ENCODE measurements at places on chromosomes 13 and 19.
A peak's percentile ranks its signal among the peaks of the same experiment; 100 is the strongest.

DNA sequence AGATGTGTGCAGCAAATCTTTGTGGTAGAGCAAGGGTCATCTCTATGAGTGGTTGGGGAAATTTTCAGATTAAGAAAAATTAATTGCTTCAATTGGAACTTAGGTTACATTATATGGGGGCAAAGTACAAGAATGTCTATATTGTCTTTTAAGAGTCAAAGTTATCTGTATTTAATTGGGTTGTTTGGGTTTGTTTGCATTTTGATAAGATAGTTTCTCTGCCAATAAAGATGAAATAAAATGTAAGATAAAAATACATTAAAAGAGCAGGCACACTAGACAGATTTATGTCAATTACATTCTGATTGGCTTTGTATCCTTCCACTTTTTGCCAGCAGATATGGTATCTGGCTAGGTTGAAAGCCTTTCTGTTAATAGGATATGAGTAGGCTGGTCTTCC, 317.2 kb downstream of the OXGR1 start:
- DNase-seq: no peak

GRCh38 chr13:66624302-66624701, 605.8 kb downstream of the PCDH9 start:
- DNase-seq: no peak

DNA sequence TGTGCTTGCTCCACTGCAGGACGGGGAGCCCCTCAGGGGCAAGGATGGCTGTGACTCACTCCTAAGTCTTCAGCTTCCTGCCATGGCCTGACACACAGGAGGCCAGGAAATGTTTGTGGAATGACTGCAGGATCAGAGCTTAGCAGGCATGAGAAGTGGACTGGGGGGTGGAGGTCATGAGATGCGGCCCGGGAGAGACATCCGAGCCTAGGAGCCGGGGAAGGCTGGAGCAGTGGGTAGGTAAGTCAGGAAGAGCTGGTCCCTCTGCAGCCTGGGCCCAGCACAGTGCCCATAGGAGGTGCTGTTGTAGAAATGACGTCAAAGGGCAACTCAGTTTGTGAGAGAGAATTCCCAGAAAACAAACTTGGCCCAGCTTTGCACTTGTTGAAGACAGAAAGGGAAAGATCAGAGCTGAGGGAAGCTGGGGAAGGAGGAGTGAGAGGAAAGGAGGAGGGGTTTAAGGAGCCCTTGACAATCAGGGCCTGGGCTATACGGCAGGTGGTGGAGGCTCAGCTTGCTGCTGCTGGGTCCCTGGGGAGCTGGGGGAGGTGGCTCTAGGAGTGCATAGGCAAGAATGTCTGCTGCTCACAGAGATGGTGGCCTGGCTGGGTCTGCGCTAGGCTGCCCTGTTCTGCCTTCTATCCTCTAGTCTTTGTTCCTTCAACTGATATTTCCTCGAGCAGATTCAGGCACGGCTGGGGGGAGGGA, 18.5 kb downstream of the POU2F2 start:
- DNase-seq: no peak

DNA sequence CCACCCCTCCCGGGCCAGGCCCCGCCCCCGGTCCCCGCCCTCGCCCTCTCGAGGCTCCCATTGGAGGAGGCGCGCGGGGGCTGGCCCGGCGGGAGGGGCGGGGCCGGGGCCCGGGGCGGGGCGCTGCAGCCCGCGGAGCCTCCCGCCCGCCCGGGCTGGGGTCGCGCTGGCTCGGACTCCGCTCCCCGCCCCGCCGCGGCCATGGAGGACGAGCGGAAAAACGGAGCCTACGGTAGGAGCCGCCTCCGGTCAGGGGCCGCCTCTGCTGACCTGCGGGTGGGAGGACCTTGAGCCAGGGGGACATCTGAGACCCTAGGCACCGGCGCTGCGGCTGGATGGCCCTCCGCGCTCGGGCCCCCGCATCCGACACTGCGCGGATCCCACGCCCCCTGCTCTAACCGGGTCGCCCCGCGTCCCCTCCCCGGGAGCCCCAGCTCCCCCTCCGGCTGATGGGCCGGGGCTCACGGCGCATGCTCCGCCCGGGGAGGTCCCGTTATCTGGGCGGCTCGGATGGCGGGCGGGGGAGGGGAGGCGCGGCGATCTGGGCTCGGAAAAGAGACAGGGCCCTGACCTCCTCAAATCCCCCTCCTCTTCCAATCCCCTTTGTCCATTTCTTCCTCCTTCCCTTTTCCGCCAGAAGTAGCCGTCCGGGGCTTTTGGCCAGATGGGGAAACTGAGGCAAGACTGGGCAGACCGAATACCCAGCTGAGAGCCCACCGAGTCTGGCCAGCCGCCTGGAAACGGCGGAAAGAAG, 15.4 kb upstream of the AP1M2 start:
- peak; percentile 90 for DNase-seq

- DNase-seq: no peak
Observed at GRCh38 chr19:11382898-11383705, 1.0 kb downstream of the EPOR start.

DNA sequence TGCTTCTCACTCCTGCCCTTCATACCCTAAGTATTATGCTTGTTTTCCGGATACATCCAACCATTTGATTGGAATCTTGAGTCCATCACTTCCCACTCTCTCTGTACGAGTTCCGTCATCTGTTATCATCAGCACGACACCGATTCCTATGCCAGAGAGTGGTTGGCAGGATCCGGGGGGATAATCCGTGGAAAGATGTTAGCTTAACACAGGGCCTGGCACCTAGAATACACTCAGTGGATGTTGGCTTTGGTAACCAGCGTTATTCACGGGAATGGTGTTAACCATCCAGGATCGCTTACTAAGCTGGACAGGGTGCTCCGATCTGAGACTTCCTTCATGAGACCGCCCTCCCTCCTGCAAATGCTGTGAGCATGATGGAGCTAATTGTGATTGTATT, 12.4 kb downstream of the VSTM2B start:
- DNase-seq: no peak

- DNase-seq: no peak
Observed at GRCh38 chr19:35005256-35005977, 5.3 kb downstream of the GRAMD1A start.
